ENCODE measurements at places on chromosomes 4 and X. TPM values are rescaled to one million over a fixed set of nuclear protein-coding genes. Genes with fewer than 3 reads are reported as not detected.

The GAB1 gene
- 0.91 TPM for total RNA-seq

The PLS3 gene
- 0.79 TPM for total RNA-seq

The PFKFB1 gene
- total RNA-seq, result 1.2 TPM

The SSX4 gene
- total RNA-seq, result not detected

The FGFRL1 gene
- total RNA-seq, result 8.4 TPM

The TMEM185A gene
- 32.2 TPM for total RNA-seq

The COL4A6 gene
- not detected for total RNA-seq

The UPF3B gene
- total RNA-seq, result 12.8 TPM

The PLXNB3 gene
- total RNA-seq, result 0.42 TPM

The RNF175 gene
- not detected for total RNA-seq

The ATP1B4 gene
- not detected for total RNA-seq

The HPGD gene
- 30.2 TPM for total RNA-seq

The NXF2B gene
- total RNA-seq, result not detected

The ASB12 gene
- total RNA-seq, result 0.33 TPM

The FRYL gene
- 80.8 TPM for total RNA-seq

The HS6ST2 gene
- total RNA-seq, result 0.14 TPM

The CPLX1 gene
- 0.14 TPM for total RNA-seq

The ZXDA gene
- total RNA-seq, result 4.0 TPM

The VCX2 gene
- not detected for total RNA-seq

The BEND2 gene
- total RNA-seq, result not detected

The NOX1 gene
- not detected for total RNA-seq

The CORIN gene
- total RNA-seq, result not detected

The UCHL1 gene
- 4.7 TPM for total RNA-seq

The NUDT11 gene
- total RNA-seq, result 0.79 TPM

The TEX13B gene
- not detected for total RNA-seq

Measured in activated CD8-positive, alpha-beta memory T cell treated with anti-CD3 and anti-CD28 coated beads, Interleukin-2, amount 10 ng/mL, durations not matched to agents 7 days and 5 days (primary cell).